Hematopoietic multipotent progenitor cell treated with erythropoietin and hydrocortisone succinate and interleukin-3 and kit ligand, for 17 days (in vitro differentiated cells): ENCODE measurements at places on chromosomes 4 and X.

DNA sequence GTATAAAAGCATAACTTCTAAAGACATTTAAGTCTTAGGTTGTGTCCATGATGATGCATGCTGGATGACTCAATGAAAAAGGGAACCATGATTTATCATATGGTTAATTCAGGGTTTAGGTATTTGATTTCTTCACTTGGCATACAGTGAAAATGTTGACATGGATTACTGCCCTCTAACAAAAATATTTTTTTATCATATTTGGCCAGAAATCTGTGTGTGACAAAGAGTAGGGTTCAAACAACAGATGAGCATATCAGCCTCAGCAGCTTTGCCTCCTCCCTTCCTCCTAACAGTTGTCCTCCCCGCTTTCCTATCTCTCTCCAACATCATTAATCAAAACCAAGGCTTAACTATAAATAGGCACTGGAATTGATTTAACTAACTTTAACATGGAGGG is 46.3 kb downstream of the ARHGAP6 start:
- no peak for DNase-seq

- DNase-seq, result no peak
Measured at GRCh38 chrX:136064661-136065043, 79.4 kb downstream of the SLC9A6 start.

DNA sequence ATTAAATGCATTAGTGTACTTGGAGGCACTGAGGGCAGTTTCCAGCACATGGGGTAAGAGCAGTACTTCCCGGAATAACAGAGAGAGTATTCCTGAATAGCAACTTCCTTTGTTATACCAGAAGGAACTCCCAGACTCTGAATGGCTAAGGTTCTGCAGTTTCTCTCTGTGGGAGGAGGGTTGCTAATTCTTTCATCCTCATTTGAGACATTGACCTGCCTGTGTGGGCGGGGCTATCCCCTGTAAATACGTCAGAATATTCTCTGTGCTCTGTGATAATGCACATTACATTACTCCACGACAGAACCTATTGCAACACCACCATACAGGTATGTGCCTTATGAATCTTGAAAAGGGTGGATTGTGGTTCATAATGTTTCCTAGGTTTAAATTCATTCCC is 52.7 kb downstream of the SPINK2 start:
- no peak for DNase-seq

- no peak for DNase-seq
Measured at GRCh38 chr4:43485196-43485595, 592.7 kb downstream of the GRXCR1 start.

- no peak for DNase-seq
Measured at GRCh38 chrX:51361251-51361650, 28.6 kb downstream of the NUDT10 start.

- no peak for DNase-seq
Measured at GRCh38 chr4:130419211-130419975, 1323.4 kb downstream of the C4orf33 start.

GRCh38 chr4:61380865-61381264 is 180.7 kb downstream of the ADGRL3 start:
- DNase-seq, result no peak

DNA sequence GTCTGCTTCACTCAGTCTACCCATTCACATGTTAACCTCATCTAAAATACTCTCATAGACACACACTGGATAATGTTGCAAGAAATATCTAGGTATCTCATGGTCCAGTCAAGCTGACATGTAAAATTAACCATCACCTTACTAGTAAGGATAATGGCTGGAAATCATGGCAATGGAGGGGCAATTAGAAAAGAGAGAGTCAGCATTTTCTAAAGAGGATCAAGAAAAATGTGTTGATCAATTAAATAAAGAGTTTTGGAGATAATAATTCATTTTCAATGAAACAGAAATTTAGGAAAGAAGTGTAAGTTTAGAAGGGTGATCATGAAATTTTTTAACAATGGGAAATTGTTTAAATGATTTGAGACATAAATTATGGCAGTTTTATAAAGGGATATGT is 1914.1 kb upstream of the IGFBP7 start:
- DNase-seq, result no peak

DNA sequence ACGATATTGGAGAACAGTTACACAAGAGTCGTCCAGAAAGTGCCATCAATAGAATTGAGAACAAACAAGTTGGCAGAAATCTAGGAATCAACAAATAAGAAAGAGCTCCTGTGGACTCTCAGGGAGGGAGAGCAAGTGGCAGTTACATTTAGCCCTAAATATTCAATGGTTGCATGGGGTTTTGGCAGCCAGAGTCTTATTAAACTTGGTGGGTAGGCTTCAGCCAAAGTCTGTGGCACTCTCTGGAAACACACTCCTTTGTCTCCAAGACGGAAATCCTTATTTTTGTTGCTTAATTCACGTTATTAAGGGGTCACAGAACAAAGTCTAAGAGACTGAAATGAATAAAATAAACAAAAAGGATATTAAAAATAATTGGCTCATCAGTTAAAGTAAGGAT is 742.2 kb upstream of the ATOH1 start:
- DNase-seq, result no peak

GRCh38 chr4:105059337-105059736 is 87.3 kb upstream of the TET2 start:
- no peak for DNase-seq

DNA sequence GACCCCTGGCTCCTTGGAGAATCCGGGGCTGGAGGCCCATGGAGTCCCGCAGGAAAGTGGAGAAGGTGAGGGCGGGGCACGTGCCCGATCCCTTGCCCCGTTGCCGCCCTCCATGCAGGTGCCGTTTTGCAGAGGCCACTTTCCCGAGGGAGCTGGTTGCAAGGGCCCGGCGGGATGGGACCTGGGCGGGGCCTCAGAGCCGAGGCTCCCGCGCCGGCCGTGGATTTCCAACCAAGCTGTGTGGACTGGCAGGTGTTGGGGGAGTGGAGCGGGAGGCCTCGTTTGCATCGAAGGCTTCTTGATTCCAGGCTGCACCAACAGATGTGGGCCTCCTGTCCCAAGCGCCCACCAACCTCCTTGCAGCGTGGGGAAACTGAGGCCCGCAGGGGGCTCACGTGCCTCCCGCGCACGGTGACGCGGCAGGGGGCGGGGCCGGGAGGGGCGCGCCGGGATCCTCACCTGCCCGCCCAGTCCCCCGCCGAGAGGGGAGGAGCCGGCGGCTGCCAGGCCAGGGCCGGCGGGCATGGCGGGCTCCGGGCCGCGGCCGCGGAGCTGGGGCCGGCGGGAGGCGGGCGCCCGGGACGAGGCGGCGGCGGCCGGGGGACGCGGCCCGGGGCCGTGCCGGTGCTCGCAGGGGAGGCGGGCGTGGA is 24.9 kb downstream of the SH3BP2 start:
- DNase-seq, result no peak

- DNase-seq, result no peak
Measured at GRCh38 chrX:34560180-34560579, 96.9 kb downstream of the TMEM47 start.

DNA sequence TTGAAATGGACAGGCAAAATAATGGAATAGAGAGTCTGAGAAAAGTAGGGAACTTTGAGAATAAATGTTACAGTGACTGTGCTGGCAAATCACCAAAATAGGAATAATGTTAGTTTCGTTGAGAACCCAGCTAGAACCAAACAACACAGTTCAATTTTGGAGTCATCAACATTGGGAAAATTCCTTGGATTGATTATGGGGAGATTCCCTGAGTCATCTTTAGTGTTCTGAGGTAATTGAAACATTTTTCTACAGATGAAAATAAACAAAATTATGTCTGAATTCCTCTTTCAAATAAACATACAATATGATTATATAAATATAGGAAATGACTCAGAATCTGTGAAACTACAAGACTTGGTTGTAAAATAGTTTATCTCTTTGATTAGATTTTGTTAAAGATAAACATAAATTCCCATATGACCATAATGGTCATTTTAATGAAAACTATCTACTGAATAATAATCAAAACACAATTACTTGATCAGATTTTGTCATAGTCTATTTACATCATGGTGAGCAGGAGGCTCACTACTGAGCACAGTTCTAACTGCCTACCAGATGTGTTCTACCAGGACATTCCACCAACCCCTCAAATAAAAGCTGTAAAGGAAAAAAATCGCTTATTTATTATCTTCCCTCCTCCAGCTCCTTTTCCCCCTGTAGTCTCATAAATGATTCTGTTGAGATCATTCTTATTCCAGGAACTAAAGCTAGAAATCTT is 51.4 kb upstream of the GABRA2 start:
- no peak for DNase-seq

DNA sequence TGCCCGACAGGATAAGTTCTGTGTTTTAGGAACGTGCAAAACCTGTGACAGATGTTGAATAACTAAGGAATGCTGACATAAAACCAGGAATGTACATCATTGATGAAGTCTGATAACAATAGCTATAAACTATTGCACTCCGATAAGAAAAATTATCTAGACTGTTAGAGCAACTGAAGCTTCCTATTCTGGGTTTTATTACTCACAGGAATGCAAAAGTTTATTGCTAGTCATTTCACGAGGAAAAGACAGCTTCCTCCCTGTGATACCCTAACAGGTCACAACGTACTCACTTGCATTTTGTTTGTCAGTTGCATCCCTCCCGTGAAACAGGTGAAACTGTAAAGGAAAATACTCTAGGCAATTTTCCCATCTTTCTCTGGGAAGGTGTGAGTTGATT is 65.9 kb downstream of the CLDN22 start:
- no peak for DNase-seq

- DNase-seq, result no peak
Measured at GRCh38 chr4:16085822-16086221, 2.0 kb upstream of the PROM1 start.

DNA sequence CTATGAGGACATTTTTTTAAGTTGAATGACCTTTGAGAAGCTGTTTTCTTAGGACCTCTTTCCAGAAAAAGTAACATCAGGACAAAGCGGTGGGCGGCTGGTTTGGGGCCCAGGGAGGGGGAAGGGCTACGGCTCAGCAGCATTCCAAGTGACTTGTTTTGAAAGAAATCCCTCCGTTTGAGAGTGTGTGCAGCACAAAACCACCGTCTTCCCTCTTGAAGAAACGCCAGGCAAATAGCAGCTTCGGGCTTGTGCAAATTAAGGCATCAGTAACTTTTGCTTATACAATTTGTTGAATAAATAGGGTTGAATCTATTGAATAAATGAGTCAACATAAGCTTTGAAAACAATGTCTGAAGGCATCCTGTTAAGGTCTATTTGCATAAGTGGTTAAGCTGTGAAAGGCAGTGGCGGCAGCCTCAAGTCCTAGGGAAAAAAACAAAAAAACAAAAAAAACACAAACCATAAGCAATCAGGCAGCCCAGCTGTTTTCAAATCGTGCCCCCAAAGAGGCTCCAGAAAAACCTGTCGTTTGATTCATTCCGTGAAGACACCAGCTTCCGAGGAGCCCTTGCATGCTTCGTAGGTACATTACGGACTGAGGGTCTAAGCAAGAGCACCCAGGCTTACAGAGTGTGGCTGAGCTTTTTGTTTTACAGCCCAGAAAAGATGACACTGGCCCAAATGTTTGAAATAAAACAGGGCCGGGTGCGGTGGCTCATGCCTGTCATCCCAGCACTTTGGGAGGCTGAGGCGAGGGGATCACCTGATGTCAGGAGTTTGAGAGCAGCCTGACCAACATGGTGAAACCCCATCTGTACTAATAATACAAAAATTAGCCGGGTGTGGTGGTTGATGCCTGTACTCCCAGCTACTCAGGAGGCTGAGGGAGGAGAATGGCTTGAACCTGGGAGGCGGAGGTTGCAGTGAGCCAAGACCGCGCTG is 103.7 kb downstream of the CRLF2 start:
- DNase-seq, result no peak

DNA sequence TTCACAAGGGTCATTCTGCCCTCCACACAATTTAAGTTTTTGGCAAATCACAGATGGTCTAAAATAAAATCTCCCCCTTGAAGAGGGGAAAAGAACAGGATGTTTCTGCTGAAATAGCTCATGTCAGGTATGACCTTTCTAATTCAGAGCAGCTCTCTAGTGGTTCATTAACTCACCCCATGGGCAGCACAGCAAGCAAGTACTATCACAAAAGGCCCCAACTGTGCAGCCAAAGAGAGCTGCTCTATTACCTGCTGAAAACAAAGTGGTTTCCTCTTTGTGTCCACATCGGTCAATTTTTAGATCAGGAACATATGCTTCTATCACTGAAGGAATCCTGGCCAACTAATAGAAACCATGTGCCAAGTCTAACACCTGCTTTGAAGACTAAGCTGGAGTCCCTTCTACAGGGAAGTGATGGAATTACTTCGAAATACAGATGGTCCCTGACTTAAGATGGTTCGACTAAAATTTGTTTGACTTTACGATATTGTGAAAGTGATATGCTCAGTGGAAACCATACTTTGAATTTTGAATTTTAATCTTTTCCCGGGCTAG is 164.3 kb downstream of the ENOX2 start:
- no peak for DNase-seq

- DNase-seq, result no peak
Measured at GRCh38 chr4:53199356-53199755, 166.5 kb downstream of the SCFD2 start.

- peak; percentile 49 for DNase-seq
Measured at GRCh38 chr4:37803348-37803973, 23.0 kb upstream of the PGM2 start.

- DNase-seq, result no peak
Measured at GRCh38 chrX:74892561-74892960, 32.7 kb downstream of the NEXMIF start.

DNA sequence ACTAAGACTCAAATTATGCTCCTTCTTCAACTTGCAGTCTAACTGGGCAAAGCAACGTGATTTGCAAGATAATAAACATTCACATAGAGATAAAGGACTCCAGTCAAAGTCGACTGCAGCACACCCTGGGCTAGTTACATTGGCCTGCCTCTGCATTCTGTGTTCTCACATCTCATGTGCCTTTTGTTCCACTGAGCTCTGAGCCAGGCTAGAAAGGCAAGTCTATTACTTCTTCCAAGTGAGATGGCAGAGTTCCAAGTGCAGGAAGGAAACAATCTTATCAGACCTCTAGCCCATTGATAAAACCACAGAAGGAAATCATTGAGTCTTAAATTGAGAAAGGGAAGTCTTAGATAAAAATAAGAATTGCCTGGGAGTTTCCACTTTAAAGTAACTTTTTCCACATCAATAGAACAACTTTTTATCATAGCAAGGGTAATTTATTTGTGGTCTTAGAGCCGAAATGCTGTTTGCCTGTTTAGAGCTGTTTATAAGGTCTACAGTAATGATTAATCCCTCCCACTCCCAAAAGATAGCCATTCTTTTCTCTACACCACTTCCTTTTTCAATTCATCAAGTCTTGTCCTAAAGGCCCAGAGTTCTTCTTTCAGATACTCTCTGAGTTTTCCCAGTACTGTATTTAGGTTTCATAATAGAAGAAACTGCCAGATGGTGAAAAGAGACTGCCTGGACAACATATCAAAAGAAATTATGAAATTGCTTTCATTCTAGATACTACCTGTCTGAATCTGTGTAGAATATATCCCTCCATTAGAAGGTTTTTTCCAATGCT is 200.2 kb downstream of the GUCY2F start:
- no peak for DNase-seq

DNA sequence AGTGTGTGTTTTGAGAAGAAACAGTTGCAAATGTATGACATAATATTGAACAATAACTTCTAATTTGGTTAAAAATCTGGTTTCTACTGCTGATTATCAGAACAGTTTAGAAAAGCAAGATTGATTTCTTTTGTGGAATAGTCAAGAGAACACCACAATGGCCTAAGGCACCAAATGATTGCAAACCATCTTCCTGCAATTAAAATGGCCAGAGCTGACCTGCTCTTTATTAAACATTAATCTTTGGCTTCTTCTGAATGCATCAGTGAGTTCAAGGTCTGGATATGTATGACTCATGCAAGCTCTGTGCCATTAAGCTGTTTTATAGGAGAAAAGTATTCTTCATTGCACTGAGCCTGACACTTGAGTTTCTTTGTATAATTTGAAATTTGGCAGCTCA is 107.8 kb upstream of the PDHA2 start:
- DNase-seq, result no peak
